B cell (primary cell): ENCODE measurements at places on chromosomes 1 and 21. TPM values are rescaled to one million over a fixed set of nuclear protein-coding genes. Genes with fewer than 3 reads are reported as not detected.

- no peak for DNase-seq
Measured at GRCh38 chr1:153583976-153584375, 18.3 kb upstream of the S100A2 start.

DNA sequence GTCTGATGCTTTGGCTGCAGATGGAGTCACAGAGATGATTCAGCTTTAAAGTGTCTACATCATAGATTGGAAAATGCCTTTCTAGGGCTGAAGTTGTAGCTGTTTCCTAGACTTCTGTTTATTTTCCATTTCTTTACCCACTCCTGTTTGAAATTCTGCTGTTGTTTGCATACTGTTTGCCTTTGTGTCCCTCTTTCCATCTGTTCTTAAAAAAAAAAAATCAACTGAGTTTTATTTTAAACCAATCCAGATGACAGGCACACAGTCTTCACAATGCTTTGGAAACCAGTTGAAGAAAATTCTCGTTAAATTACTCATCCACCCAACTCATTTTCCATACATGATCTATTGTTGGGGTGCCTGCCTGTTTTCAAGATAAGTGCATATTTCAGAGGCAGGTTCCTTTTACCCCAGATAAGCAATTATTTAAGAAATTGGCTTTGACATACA, 245.9 kb downstream of the DISC1 start:
- DNase-seq: no peak

GRCh38 chr1:108881369-108881768, 4.6 kb downstream of the GPSM2 start:
- DNase-seq: no peak

The DCDC2B gene
- not detected in 2 replicates for total RNA-seq

The FNDC10 gene
- 1.4 and 1.6 TPM in 2 replicates for total RNA-seq

The SLC30A2 gene
- total RNA-seq: not detected in 2 replicates
